Activated gamma-delta T cell (primary cell): ENCODE measurements at places on chromosomes 1 and 21.

DNA sequence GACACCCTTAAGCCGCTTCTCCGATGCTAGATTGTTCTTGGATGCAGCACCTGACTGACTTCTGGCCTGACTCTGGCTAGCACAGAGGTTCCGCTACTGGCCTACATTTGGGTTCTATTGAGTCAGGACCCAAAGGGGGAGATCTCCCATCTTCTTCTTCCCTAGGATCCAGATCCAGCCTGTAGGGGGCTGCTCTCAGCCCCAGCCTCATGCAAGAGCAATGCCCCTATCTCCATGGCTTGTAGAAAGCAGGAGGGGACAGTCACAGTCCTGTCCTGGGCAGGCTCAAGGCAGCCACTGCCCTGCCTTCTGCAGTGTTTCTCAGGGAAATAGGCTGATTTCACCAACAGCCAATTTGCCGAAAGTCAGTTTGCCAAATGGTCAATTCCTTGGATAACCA lies 6.3 kb upstream of the ADAR start:
- no peak for DNase-seq

DNA sequence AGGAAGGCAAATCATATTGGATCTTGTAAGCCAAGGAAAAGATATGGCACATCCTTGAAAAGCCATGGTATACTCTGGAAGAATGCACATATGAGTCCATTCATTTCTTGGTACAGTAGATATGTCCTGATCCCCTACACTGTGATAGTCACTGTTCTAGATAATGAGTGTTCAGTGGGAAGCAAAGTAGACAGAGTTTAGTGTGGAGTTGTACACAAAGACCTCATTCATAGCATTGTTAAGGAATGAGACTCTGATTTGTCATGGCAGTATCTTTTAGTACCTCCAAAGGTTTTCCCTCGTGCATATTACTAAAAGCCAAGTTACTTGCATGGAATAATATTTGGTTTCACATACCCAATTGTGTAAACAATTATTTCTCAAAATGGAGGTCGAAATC lies 204.7 kb downstream of the NFIA start:
- no peak for DNase-seq

- no peak for DNase-seq
These were observed 53.1 kb downstream of the SH3GLB1 start for GRCh38 chr1:86757272-86757984.

- DNase-seq: no peak
These were observed 82.7 kb downstream of the BCAR3 start for GRCh38 chr1:93598861-93599439.

DNA sequence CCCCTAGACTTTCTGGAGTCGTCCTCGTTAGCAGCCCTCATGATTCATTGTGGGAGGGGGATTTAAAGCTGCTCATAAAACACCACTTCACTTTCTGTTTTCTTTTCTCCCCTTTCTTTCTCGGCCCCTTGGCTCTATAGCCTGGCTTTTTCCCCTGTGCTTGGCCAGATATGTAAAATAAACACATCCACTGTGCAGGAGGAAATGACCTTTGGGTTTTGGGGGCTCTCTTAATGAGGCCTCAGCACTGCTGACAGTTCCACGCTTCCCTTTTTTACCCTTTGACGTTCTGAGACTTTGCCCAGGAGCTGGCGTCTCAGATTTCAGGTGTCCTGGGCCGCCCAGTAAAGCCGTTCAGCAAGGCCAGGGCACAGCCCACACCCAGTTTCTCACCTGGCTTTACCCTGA lies 65.7 kb downstream of the RUNX3 start:
- DNase-seq: no peak

- no peak for DNase-seq
These were observed 20.7 kb upstream of the DNASE2B start for GRCh38 chr1:84377480-84378095.

GRCh38 chr1:19089524-19089923 lies 120.5 kb downstream of the UBR4 start:
- DNase-seq: no peak
